ENCODE measurements at places on chromosomes 3 and 15.

- DNase-seq, result no peak
Measured at GRCh38 chr3:23079976-23080375, 123.2 kb upstream of the UBE2E2 start.

DNA sequence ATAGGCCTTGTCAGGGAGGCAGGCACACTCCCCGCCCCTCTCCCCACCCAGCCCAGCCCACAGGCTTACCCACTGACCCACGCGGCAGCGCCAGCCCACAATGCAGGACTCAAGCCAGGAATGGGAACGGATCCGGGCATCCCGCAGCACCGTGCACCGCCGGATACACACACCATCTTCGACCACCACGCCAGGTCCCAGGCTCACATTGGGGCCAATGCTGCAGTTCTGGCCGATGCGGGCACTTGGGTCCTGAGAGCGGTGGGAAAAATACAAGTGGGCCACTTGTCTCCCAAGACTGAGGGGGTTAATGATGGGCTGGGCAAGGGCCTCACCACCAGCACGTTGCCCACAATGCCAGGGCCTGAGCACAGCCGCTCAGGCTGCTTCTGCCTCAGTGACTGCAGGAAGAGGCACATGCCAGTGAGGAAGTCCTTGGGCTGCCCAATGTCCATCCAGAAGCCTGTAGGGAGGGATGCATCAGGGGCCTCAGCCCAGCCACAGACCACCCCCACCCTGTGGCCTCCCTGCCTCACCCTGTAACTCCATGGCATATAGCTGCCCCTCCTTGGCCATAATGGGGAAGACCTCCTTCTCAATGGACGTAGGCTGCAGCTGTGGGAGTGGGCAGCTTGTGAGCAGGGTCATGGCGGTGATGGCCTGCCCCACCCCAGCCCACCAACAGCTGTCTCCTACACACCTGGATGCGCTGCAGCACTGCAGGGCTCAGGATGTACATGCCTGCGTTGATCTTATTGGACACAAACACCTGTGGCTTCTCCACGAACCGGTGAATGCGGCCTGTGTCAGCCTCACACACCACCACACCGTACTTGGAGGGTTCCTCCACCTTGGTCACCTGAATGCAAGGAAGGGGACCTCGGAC, 1.6 kb downstream of the GMPPB start:
- no peak for DNase-seq

DNA sequence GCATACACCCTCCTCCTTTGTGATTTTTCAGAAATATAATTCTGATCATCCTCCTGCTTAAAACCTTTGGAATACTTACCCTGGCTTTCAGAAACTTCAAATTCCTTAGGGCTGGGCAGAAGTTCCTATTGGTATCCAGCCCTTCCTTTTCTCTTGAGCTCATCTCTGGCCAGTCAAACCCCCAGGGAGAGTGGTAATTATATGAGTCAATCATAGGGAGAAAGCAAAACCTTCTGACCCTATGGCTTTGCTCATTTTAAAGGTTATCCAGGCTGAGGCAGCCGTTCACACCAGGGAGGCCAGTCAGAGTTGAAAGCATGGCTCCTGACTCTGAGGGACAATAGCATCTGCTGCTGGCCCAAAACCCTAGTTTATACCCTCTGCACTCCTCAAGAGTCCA, 23.9 kb upstream of the CTNNB1 start:
- DNase-seq, result no peak

GRCh38 chr3:129656659-129657247, 50.3 kb upstream of the PLXND1 start:
- no peak for DNase-seq

DNA sequence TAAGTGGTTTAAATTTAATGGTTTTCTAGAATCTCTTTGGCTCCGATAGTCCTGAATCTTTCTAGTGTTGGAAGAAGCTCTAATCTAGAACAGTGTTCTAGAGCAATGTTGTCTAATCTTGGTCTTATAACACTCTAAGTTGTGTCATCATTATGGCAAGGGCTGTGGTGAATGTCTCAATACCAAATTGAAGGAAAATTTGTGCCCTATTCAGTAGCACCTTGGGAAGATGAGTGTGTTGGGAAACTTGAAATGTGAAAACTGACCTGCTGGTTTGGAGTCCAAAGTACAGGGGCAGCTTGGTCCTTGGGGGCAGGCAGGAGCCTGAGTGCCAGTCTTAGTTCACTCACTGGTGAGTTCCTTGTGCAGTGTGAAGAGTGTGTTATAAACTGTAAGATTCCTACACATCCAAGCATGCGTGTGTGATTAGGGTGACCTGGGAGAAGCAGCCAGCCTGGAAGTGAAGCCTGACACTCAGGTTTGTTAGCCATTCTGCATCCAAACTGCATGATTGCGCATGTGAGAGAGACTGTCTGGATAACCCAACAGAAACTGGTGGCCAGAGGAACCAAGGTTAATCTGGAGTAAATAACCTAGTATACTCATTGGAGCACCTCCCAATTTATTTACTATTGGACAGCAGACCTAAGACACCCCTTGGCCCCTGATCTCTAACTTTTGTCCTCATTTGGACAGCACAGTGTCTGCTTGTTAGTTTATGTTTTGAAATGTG, 14.6 kb downstream of the ZNF592 start:
- no peak for DNase-seq

DNA sequence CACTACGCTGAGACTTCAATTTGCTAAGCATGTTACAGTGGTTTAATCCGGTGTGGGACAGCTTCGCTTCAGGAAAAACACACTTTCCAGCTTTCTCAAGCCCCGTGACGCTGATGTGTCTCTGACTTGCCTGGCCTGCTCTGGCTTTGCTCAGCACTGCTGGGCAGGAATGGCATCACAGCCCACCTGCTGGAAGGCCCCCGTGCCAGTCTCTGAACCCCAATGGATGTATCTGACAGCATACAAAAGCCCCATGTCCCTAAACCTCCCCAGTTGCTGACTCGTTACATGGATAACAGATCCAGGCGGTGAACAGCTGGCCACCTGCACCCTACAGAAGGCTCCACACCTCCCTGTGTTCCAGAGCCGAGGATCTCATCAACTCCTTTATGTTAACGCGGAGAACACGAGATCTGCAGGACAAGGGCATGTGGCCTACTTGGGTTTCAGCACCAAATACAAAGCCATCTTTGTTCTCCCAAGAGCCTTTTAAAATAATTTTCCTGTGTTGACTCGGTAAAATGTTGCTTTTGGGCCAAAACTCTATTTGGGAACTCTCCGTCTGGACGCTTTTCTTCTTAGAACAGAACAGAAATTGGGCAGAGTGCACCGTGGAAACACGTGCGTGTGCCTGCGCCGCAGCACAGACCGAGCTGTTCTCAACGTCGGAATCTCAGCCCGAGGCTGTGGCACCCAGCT, 61.4 kb downstream of the ATP10A start:
- DNase-seq, result no peak

DNA sequence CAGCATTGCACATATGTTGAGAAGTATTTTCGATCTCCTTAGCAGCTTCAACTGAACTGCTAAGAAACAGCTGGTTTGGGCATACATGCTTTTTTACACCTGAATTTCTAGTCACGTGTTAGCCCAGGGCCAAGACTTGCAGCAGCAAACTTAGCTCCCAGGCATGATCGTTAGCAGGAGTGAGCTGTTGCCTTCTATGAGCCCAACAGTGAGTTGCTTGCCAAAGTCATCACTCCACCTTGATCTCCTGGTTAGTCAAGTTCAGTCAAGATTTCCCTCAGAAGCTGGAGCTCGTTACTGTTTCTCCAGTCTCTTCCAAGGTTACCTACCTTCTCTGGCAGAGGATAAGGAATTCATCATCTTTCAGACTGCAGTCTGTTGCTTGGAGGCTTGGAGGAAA, 100.4 kb upstream of the SEMA6D start:
- no peak for DNase-seq

DNA sequence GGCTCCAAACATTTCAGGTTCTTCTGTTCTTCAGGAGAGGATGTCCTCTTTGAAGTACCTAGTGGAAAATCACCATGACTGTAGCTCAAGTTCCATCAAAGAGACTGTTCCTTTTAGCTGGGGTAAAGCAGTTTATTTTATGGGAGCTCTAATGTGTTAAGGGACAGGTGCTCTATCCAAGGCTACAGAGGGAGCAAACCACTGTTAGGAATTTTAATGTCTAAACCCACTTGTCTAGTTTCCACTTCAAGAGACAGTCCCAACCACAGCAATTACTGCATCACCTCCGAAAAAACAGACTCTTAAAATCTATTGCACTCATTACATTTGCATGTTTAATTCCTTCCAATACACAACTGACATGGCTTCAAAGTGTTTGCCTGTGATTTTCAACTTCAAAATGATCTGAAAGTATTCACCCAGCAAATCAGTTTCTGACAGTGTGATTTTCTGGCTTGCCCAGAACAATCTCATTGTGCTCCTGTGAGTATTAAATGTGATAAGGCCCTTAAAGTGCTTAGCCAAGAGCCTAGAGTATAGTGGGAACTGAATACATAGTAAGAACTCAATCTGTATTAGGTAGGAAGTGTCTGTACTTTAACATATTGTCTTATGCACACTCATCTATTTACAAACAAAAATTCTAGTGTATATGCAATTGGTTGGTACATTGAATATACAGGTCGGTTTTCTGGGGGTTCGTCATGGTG, 266.5 kb upstream of the CCDC54 start:
- no peak for DNase-seq

GRCh38 chr15:70703096-70703878, 60.1 kb downstream of the UACA start:
- no peak for DNase-seq

- peak; percentile 10 for DNase-seq
Measured at GRCh38 chr3:120615847-120616609, 19.9 kb downstream of the NDUFB4 start.

DNA sequence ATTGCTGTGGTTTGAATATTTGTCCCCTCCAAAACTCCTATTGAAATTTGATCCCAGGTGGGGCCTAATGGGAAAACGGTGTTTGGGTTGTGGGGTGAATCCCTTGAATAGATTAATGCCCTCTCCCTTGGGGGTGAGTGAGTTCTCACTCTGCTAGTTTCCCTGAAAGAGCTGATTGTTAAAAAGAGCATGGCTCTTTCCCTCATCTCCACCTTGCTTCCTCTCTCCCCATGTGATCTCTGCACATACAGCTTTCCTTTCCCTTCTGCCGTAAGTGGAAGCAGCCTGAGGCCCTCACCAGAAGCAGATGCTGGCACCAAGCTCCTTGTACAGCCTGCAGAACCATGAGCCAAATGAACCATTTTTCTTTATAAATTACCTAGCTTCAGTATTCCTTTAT, 394.9 kb upstream of the WNT5A start:
- no peak for DNase-seq

DNA sequence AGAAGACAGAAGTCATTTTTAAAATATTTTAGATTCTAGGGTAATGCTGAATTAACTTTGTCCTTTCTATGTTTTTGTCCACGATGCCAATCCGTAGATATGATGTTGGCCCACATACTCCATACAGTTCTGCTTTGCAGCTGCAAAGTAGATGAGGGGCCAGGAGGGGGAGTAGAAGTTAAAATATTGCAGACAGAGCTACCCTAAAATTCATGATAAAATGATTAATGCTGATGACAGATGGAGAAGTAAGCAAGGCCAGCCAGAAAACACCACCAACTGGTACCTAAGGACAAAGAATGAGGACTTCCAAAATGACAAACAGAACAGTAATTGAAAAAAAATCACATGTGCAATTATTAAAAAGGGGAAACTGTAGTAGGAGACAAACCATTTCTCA, 756.6 kb upstream of the ARPP21 start:
- DNase-seq, result no peak

GRCh38 chr3:56629451-56629850, 53.6 kb downstream of the TASOR start:
- no peak for DNase-seq

DNA sequence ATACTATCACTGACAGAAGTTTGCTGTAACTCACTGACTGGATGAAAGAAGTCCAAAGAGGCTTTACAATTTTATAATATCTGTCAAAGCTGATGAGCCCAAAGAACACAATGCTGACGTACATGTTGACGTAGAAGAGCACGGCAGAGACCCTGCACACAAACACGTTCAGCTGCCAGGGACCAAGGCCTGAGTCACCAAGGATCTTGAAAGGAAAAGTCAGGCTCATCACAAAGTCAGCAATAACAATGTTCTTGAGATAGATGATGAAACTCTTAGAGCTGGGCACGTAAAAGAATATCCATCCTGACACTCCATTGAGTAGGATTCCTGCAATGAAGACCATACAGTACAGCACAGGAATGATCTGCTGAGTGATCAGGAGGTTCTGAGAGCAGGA, 10.9 kb upstream of the GPR171 start:
- no peak for DNase-seq

GRCh38 chr3:172087602-172088580, 48.5 kb downstream of the FNDC3B start:
- no peak for DNase-seq

- peak; percentile 89 for DNase-seq
Measured at GRCh38 chr15:90062462-90062932, 39.8 kb downstream of the IDH2 start.

- DNase-seq, result no peak
Measured at GRCh38 chr3:168289471-168290008, 193.8 kb upstream of the GOLIM4 start.

GRCh38 chr3:191435981-191436380, 25.0 kb upstream of the PYDC2 start:
- no peak for DNase-seq

DNA sequence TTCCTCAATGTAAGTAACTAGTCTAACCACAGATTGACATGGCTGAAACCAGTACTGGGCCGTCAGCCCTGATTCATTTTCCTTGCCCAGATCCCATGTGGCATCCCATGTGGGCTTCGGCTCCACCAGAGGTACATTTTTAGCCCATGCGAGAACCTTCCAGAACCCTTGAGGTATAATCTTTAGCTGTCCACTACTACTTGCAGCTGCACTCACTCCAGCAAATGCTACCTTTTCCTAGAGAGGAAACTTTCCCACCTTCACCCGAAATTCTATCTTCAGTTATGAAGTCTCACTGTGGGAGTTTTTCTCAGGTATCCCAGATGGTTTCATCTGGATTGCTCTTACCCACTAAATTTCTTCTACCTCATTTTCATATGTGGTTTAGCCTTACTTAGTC, 907.2 kb downstream of the ROBO1 start:
- no peak for DNase-seq

GRCh38 chr15:75158402-75158801, 43.3 kb upstream of the C15orf39 start:
- DNase-seq, result no peak

DNA sequence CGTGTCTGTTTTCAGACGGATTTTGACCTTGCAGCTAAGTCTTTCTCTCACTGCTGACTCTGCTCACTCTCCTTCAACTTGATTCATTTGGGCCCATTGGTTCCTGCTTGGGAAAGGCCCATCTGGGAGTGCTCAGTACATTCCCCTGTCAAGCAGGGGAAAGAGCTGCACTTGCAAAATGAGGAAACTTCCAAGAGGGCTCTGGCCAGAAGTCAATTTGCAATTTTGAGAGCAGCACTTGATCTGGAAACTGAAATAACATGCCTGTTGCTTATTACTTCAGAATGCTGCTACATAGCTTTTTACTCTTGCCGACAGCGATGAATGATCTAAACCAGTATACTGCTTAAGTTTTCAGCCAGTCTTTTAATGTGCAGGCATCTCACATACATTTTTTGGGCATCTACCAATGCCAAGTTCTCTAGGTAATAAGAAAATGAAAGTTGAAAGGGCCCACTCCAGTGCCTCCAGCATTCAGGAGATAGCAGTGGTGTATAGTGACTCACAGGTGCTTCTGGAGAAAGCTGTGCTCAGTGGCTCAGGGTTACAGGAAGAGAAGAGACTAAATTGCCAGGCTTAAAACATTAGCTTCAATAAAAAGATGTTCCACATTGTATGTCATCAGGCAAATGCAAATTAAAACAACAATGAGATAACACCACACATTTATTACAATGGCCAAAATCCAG, 70.1 kb upstream of the RORA start:
- no peak for DNase-seq

GRCh38 chr3:1843111-1843510, 255.6 kb upstream of the CNTN4 start:
- DNase-seq, result no peak

Data from mucosa of descending colon (tissue), 3 donors.